ENCODE measurements at places on chromosomes 1 and 21.

DNA sequence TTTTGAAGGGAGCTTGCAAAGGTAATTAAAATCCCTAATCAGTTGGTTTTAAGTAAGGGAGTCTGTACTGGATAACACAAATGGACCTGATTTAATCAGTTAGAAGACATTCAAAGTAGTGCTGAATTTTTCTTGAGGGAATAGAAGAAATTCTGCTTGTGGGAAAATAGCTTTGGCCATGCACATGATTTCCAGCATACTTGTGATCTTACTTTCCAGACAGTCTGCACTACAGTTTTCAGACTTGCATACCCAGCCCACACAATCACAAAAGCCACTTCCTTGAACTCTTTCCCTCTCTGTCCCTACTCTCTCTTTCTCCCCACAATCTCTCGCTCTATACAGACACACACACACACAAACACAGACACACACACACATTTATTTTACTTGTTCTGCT is 852.1 kb downstream of the PLA2G4A start:
- no peak for DNase-seq

- no peak for DNase-seq
Measured at GRCh38 chr1:211920602-211921226, 90.2 kb upstream of the LPGAT1 start.

- DNase-seq = no peak
Measured at GRCh38 chr1:31387612-31388011, 14.7 kb upstream of the FABP3 start.

- DNase-seq = no peak
Measured at GRCh38 chr1:167996266-167996665, 59.4 kb upstream of the MPC2 start.

DNA sequence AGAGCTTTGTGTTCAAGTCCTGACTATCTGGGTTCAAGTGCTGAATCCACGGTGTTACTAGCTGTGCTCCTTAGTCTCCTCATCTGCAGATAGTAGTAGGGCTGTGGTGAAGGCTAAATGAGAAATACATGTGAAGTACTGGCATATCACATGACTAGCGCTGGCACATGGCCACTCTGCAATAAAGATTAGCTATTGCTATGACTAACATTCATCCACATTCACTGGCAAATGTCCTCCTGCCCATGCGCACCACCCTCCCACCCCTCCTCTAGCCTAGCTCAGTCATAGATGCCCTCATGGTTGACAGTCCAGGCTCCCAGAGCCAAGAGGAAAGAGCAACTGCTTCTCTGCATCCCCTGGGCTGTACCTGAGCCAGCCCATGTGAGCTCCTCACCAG is 8.5 kb upstream of the COL8A2 start:
- DNase-seq = no peak

- no peak for DNase-seq
Measured at GRCh38 chr1:108036796-108037562, 72.0 kb upstream of the VAV3 start.

GRCh38 chr1:215001419-215002021 is 81.0 kb upstream of the KCNK2 start:
- peak; percentile 2 for DNase-seq

- DNase-seq = no peak
Measured at GRCh38 chr1:42815941-42816584, 859 bp upstream of the ERMAP start.

DNA sequence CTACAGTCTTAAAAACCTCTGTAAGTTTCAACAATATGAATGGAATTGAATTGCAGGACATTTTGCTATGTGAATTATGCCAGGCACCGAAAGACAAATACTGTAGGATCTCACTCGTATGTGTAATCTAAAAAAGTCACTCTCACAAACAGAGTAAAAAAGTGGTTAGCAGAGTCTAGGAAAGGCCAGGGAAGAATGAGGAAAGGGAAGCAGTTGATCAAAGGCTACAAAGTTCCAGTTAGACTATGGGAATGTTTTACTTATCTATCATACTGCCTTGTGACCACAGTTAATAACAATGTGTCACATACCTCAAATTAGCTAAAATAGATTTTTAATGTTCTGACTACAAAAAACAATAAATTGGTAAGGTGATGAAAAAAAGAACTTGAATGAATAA is 565.4 kb upstream of the BRINP3 start:
- DNase-seq = no peak

- DNase-seq = no peak
Measured at GRCh38 chr1:36154765-36155407, 1.1 kb upstream of the MAP7D1 start.

DNA sequence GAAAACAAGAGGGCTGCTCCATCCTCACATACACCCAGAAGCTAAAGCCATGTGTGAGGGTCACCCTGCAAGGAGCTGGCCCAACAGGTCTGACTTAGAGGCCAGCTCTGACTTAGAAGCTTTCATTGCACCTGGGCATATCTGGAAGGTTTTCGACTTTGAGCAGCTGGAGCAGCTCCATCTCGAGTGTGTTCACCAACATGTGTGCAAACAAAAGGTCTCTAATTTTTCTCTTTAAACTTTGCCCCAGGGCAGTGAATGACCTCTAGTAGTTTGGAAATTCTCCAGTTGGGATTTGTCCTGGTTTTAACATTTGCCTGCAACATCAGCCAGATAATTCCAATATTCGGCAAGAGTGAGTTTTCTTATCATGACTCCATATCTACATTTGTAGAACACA is 108.3 kb downstream of the TNR start:
- DNase-seq = no peak

DNA sequence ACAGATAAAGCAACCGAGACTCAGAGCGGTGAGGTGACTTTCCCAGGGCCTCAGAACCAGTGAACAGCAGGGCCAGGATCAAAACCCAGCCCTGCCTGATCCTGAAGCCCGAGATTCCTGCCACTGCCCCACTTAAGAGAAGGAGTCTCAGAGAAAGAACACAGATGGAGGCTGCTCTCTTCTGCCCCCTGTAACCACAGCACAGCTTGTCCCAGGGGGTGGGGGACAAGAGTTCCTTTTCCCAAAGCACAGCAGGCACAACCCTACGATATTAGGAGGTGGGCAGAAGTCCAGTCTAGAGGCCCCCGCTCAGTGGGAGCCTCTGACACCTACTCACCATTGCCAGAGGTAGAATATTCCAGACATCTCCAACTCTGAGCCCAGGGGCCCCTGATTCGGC is 24.0 kb upstream of the VWA5B1 start:
- no peak for DNase-seq

DNA sequence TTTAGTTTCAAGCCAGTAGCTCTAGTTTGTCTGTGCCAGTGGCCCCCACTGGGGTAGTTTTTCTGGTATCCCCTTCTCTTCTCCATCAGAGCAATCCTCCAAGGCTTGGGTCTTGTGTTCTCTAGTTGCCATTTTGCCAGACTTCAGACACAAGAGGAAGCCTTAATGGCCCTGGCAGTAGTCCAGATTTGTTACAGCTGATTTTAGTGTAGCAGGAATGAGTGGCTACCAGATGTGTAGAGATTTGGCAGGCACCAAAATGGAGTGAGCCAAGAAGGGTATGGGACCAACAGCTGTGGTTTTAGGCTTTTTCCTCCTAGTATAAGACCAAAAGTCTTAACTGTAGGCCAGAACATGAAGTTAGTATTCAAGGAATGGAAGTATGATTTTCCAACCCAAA is 56.8 kb downstream of the ACP6 start:
- DNase-seq = no peak

- no peak for DNase-seq
Measured at GRCh38 chr1:28096210-28097099, 8.0 kb upstream of the EYA3 start.

DNA sequence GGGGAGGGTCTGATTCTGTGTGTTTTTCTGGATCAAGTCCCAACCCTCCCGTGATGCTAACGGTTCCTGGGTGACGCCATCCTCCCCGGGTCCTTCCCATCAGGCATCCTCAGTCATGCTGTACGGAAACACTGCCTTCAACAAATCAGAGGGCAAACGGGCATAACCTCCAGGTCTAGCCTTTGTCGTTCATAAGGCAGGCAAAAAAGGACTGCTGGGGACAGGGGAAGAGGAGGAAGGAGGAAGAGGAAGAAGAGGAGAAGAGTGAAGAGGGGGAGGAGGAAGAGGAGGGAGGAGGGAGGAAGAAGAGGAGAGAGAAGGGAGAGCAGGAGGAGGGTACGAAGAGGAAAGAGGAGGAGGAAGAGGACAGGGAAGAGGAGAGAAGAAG is 84.4 kb downstream of the ITPKB start:
- no peak for DNase-seq

DNA sequence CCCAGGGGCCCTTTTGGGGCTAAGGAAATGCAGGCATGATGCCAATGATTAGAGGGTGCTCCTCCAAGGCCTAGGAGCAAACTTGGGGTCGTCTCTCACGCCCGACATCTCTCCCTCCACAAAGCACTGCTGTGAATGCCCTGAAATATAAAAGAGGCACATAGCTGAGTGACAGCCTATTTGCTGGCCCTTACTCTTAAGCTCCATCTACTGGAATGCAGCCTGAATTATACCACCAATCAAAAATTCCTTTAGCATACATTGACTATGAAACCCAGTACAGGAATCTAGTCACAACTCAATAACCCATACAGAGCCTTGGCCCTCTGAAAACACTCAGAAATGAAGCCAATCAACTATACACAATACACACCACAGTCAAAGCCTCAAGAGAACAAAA is 105.5 kb downstream of the LRIG2 start:
- no peak for DNase-seq

GRCh38 chr1:235558621-235559169 is 54.4 kb upstream of the B3GALNT2 start:
- no peak for DNase-seq

GRCh38 chr1:3677484-3677883 is 25.2 kb downstream of the TP73 start:
- no peak for DNase-seq

- DNase-seq = no peak
Measured at GRCh38 chr1:4709641-4710040, 55.2 kb downstream of the AJAP1 start.

- DNase-seq = no peak
Measured at GRCh38 chr21:39088831-39089380, 94.3 kb downstream of the PSMG1 start.
